NCI-H510A (cell line): ENCODE measurements at places on chromosomes 16 and 17.

GRCh38 chr16:56424791-56425438 is 430 bp downstream of the AMFR start:
- no peak for DNase-seq

- DNase-seq, result no peak
These were observed 38.4 kb downstream of the CFDP1 start for GRCh38 chr16:75394941-75395340.

GRCh38 chr16:8863594-8864424 is 5.0 kb downstream of the CARHSP1 start:
- DNase-seq, result no peak

- DNase-seq, result no peak
These were observed 208.4 kb downstream of the SLC39A11 start for GRCh38 chr17:72884066-72884465.

- peak; percentile 73 for DNase-seq
These were observed 197.3 kb upstream of the SDK2 start for GRCh38 chr17:73841431-73842060.

DNA sequence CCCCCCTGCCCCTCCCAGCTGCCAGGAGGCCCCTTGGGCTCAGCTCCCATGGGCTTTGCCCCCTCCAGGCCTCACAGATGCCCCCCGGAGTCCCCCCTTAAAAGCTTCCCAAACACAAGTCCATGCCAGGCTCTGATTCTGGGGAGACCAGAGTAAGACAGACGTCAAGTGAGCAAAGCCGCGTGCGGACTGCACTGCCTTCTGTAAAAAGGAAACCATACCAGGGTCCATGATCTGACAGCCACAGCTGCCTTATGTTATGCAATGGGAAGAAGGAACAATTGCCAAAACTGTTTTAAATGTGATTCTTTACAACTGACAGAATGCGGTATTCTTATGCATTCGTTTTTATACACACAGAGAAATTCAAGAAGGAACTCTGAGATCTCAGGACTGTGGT is 17.9 kb upstream of the HEXD start:
- DNase-seq, result no peak

- DNase-seq, result no peak
These were observed 742 bp upstream of the SLC9A5 start for GRCh38 chr16:67248073-67248400.

DNA sequence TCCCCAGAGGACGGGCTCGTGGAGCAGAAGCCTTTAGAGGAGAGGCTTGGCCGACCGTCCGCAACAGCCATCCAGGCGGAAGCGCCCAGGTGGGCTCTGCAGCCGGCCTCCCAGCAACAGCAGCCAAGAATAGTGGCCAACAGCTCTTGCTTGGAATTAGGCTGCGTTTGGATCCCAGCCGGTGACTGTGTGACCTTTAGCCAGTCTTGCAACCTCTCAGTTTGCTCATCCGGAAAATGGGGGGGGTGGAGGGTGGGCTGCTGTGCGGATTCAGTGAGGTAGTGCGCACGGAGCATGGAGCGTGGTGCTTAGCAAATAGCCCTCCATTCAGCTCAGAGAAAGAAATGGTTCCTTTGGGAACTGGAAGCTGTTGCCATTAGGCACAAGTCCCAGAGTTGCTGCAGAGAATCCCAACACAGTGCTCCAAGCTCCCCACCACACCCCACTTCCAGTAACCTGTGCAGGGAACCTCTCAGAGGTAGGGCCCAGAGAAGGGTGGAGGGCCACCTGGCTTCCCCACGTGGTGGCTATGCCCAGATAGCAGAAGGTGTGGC is 46.7 kb downstream of the RTN4RL1 start:
- DNase-seq, result no peak

DNA sequence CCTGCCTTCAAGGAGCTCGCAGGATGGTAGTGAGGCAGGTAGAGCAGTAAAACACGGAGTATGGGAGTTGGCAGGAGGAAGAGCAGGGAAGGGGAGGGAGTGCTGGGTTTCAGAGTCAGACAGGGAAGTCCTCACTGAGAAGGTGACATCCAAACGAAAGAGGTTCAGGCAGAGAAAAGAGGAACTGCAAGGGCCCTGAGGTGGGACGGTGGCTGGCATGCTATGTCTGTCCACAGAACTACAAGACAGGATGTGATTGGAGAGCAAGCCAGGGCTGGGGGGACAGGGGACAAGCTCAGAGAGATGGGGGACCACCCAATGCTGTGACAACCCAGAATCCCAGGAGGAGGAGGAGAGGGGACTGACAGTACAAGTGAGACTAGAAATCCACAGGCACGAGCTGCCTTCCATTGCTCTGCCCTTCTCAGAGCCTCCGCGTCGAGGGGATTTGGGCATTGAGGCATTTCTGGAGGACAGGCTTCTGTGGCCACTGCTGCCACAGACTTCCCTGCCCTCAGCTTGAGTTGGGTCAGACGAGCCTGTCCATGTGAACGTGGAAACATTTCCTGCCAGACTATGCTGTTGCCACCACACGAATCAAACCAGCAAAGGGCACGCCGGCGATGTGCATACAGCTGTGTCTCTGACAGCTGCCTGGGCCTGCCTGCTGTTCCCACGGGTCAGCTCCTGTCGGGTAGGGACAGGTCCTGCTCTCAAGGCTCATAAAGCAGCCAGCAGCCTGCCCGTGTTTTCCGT is 100.1 kb downstream of the RAB11FIP4 start:
- no peak for DNase-seq

DNA sequence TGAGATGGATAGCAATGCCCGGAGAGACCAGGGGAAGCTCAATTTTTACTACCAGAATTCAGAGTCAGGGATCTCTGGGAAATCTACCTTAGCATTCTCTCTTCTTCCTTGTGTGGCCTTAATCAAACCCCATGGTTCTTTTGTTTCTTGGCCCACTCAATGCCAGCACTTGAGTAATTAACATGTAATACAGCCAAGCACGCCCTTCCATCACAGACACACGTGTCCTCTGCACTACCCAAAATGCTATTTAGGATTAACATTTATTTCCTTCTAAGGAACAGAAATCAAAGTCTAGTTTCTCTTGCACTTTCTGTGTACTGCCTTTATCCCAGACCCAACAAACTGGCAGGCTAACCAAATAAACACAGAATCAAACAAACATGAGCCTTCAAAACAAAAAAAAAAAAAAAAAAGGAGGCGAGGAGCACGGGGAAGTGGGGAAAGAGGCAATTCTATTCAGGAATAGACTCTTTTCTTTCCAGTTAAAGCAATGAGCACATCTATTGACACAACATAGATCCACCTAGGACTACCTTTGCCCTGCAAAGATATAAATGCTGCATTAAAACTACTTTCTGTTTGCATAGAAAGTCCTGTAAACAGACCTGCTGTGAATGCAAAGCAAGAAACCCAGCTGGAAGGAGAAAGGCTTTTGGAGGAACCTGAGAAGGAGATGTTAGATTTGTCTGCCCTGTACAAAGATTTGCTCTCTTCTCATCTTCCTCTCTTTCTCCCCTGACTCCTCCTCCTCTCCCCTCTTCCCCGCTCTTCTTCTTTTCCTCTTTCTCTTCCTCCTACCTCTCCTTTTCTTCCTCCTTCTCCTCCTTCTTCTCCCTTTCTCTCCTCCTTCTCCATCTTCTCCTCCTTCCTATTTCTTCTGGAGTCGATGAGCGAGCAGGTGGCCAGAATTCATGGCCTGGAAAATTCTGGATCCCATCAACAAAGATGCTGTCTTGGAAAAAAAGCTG is 294.4 kb downstream of the NPIPA8 start:
- no peak for DNase-seq

- peak; percentile 88 for DNase-seq
These were observed 660 bp downstream of the RHBDF1 start for GRCh38 chr16:71540-72401.

DNA sequence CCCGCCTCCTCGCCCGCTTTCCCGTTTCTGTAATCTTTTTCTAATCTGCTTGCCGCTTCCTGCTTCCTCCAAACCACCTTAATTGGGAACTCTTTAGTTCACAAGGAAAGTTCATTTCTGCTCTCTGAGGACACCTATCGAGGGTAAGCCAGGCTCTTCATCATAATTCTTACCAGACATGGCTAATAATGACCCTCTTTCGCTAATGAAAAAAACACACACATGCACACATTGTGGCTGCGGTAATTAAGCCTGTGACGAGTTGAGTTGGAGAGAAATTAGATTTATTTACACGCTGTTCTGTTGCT is 100.6 kb downstream of the ZNF423 start:
- no peak for DNase-seq

- no peak for DNase-seq
These were observed 12.0 kb upstream of the RNF157 start for GRCh38 chr17:76252040-76252954.

DNA sequence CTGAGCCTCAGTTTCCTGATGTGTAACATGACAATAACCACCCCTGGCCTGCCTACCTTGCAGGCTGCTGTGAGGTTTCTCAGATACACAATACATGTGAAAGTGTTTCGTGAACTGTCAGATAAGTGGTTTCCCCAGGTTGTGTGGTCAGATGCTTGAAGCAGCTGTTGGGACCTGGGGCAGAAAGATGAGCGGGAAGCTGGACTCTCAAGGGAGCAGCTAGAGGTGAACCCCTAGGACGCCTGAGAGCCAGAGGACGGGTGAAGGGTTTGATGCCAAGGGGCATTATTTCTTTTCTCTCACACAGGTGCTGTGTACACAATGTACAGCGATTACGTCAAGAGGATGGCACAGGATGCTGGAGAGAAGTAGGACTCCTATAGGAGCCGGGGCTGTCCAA is 2.3 kb downstream of the HIGD1B start:
- DNase-seq, result no peak

GRCh38 chr17:20103454-20104446 is 94.6 kb downstream of the SPECC1 start:
- DNase-seq, result no peak

DNA sequence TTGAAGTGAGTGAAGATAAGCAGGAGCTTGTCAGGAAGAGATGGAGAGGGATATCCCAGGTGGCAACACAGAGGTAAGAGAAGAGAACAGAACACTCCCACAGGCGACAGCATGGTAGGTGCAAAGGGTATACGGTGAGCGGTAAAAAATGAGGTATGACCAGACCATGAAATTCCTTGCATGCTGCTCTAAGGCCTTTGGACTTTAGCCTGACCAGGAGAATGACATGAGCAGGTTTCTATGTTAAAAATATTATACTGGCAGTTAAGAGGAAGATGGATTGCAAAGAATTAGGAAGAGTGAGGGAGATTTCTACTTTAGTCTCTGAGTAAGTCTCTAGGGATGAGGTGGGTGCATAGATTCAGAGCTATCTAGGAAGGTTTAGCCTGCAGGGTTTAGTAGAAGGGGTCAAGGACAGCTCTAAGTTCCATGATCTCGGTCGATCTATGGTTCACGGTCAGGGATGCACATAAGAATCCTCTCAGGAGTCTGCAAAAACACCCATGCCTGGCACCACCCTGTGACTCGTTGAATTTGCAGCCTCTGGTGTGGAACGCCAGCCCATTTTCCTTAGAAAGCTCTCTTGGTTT is 65.7 kb downstream of the HLF start:
- no peak for DNase-seq

DNA sequence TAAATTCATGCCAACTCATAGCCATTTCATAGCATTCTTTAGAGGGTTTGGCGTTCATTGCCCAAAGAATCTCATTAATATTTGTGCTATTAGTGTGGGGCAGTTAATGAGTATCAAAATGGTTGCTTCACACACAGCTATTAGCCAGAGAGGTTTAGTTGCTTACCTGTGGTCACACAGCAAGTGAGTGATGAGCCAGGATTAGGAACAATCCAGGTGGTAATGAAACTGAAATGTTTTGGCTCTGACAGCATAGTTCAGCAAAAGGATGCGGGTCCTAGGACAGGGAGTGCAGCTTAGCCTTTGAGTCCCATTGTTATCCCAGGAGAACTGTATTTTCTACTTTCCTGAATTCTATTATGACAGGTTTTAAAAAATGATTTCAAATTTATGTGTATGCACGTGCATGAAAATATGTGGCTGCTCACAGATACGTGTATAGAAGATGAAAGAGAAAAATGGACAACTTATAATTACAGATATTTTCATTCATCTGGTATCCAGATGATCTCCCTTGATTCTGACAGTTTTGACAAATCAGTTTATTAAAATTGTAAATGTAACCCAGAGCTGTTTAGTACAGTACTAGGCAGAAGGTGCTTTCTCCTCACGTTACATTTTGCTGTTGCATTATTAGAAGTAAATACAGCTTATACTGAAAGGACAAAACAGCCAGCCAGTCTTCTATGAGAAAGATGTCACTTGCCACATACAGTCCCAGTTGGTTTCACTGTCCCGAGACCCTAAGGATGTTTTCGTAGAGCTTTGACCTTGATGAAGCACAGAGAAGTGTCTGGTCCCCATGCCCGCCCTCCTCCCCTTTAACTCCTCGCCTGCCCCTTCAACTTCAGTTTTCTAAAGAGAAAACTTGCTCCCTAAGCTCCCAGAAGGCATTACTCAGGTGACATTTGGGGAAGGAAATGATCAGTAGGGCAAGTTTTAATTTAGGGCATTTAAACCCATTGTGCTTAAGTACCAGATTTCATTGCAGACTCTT is 99.8 kb upstream of the TBX2 start:
- no peak for DNase-seq

DNA sequence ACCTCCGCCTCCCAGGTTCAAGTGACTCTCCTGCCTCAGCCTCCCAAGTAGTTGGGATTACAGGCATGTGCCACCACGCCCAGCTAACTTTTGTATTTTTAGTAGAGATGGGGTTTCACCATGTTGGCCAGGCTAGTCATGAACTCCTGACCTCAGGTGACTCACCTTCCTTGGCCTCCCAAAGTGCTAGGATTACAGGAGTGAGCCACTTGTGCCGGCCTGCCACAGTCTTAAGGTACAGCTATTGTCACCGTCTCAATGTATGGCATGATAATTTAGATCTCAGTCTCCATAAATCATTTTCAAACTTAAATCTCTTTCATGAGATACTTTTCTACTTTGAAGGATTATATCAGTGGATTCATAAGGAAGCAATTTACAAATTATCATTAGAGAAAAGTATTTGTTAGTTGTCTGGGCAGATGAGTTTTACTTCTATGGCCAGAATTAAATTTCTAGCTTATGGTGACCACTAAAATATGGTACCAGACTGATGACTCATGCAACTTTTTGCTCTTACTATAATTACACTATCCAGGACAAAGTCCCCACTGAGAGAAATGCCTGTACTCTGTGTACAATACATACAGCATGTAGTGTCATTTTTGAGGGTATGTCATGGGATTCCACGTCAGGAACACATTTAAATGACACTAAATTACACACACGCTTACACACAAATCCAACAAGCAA is 1230.3 kb upstream of the GOT2 start:
- no peak for DNase-seq

DNA sequence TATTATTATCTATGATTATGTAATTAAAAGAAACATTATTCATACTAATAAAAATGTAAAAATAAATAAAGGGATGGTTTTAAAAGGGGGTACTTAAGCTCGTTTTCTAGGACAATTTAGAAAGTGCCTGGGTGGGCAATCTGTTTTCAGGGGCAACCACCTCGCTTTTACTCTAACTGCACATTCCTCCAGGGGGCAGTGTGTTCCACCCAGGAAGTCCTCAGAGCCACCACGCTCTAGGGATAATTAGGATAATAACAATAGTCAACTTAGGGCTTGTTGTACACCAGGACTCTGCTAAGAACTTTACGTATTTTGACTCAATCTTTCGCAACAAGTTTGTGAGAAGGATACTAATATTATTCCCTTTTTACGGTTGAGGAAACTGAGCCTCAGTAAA is 396.7 kb upstream of the MAF start:
- DNase-seq, result no peak

- DNase-seq, result no peak
These were observed 189.1 kb upstream of the ANKFN1 start for GRCh38 chr17:55964191-55964590.
